LHCN-M2 (cell line): ENCODE measurements at places on chromosomes 1 and 21.
A peak's percentile ranks its signal among the peaks of the same experiment; 100 is the strongest.

- DNase-seq = peak; percentile 97
Observed at GRCh38 chr1:183244466-183244865, 58.4 kb downstream of the LAMC2 start.

DNA sequence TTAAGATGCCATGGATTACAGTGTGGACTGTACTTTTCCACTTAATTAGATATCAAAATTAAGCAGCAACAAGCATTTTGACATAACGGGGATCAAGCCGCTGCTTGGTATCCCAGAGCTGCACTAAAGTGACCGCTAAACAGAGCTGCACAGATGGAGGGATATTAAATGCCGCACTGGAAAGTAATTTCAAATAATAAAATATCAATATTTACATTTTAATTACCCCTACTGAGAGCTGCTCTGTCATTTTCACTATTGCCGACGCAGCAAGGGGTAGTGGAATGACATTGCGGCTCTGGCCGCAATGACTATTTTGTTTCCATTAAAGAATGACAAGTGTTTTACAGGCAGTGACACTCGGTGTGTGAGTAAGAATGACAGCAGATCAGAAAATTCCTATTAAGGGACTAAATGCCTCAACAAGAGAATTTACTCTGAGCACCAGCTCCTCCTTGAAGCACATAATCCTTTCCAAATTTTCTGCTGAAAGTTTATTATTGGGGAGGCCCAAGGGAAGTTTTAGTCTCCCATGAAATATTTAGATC is 109.1 kb upstream of the USH2A start:
- no peak for DNase-seq

DNA sequence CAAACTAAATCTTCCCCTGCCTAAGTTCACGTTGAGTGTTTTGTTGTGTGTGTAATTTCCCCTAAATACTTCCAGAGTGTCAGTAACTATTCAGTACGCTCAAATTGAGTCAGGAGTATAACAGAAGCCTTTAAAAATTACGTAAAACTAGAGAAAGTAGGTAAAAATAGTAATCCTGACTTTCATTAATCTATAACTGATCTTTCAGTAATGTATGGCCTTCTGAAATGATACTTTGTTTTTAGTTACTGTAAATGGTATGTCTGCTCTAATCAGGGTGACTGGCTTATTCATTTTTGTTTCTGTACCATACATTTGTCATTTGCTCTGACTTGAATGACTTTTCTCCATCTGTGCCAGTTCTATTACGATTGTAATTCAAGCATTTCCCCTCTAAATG is 29.4 kb downstream of the MIER1 start:
- no peak for DNase-seq

GRCh38 chr1:168093616-168094015 is 43.1 kb downstream of the GPR161 start:
- DNase-seq = no peak

DNA sequence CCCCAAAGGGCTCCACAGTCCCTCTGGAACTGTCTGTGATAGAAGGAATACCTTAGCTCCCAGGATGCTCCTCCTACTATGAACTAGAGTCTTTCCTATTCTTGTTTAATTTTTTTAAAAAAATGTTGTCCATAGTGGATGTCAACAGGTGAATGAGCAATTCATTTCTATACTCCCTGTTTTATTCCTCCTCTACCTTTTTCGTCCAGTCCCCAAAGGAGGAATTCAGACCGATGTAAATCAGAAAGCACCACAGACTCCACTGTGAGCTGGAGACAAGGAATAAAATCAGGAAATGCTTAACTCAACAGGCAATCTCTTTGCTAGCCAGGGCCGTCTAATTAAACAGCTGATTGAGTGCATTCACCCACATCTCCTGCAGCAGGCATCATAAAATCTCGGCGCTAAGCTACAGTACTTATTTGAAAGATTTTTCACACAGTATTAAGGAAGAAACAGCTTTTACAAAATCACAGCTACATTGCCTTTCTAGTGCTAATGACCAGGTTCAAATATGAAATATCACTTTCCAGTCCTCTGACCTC is 381.6 kb downstream of the SIPA1L2 start:
- no peak for DNase-seq
